RWPE2 (cell line): ENCODE measurements at places on chromosomes 12 and 14.

- DNase-seq, result no peak
Observed at GRCh38 chr12:40988824-40989223, 199.3 kb upstream of the PDZRN4 start.

GRCh38 chr12:42283739-42284138 is 42.2 kb downstream of the ZCRB1 start:
- DNase-seq, result no peak

DNA sequence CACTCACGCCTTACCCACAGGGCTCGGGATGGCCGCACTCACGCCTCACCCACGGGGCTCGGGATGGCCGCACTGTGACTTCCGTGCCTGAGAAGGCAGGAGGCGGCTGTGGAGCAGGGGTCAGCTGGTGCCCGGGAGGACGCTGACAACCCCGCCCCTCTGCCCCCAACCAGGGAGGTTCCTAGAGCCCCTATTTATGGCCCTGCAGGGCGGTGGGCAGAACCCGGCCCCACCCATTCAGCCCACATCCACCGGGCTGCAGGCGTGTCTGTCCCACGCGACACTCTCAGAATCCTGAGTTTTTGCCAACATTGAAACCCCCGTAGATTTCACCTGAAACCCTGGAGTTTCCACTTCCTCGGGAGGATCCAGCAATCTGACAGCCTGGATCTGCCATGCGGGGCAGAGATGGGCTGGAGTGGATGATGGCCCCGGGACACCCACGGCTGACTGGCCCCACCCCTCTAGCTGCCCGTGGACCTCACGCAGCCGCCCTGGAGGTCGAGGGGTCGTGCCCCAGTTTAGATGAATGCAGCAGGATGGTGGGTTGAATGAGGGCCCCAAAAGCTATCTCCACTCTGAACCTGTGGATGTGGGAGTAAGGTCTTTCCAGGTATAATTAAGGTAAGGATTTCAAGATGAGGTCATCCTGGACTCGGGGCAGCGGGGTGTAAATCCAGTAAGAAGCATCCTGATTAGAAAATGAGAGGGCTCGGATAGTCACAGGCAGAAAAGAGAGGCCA is 20.4 kb downstream of the GALNT9 start:
- DNase-seq, result peak; percentile 52

DNA sequence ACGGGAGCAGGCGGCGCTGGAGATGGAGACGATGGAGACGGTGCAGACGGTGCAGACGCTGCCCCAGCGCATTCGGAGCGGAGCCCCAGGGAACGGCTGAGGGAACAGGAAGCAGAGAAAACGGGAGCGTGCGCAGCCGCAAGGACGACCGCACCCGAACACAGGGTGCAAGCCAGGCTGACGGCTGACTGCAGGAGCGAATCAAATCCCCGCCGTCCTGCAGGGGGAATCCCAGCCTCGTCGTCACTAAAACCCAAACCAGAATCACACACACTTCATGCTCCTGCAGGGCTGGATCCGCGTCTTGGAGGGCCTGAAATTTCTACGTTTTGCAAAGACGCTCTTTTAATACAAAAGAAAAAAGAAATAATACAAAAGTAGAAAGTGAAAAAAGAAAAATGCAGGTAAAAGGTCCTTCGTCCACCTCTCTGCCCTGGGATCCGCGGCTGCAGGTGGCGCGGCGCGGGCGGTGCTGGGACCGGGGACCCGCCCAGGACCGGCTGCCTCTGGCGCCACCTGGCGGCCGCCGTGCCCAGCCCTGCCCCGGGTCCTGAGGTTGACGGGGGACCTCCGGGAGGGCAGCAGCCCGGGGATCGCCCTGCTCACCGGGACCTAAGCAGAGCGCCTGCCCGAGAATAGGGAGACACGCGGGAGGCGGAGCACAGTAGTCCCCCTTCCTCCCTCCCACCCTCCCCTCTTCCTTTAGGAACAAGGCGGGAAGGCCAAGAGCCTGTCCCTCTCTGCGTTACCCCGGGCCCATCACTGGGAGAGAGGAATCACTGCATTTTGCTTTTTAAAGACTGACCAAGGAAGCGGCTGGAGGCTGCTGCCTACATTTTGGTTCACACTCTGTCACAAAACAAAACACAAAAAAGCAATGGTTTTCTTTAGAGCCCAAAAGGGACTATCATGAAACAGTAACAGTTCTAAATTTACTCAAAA is 20.1 kb downstream of the STX2 start:
- no peak for DNase-seq

DNA sequence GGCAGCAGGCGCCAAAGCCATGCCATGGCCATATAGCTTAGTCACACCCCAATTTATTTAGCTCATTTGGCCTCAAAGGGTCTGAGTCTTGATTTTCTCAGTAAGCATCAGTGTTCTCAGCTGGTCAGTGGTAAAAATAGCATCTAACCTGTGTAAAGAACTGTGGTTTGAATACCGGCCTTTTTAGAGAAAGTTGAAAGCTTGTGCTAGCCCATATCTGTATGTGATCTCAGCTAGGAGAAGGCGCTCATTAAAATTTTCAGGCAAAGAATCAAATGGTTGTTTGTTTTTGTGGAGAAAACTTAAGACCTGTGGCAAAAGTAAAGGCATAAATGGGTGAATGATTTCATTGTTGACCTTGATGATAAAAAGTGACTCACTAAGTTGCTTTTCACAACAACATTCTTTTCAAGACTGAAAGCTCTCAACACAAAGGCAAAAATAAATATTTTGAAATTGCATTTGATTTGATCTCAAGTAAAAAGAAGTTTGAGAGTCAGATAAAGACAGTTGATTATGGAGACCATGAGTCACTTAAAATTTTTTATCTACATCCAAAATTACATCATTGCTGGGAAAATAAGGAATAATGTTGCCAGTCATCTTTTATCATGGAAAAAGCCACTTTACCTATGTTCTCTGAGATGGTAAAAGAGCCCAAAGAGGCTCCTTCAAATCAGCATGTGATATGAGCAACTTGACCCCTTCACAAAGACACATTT is 128.5 kb upstream of the RGS6 start:
- DNase-seq, result no peak

GRCh38 chr12:7093892-7094291 is 1.6 kb upstream of the C1R start:
- DNase-seq, result no peak

- DNase-seq, result no peak
Observed at GRCh38 chr12:87793131-87793530, 236.1 kb downstream of the C12orf50 start.

DNA sequence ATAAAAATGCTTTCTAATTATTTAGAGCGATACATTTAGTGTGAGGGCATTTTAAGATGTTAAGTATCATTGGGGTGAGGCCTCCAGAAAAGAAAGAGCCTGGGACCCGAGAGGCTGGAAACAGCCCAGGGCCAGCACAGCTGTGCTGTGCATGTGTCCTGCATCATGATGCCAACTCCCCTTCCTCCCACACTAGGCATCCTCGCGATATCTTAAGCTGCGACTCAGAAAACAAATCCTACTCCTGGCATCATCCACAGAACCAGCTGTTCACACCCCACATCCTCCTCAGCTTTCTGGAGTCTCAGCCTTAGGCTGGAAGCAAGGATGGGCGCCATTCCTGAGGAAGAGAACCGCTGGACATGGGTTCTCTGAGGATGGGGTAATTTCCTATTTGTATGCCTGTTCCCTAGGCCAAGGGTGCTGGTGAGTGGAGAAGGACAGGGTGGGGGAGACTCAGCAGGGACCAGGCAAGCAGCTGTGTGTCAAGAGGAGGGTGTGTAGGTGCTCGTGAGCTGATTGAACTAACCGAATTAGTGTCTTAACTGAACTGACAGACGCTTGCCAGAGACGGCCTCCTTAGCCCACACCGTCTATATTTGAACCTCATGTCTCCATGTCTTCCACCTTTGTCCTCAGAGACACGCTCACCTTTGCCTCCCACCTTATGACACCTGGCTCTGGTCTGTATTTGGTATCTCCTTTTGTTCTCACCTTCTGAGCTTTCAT is 15.6 kb upstream of the MCRS1 start:
- DNase-seq, result no peak

GRCh38 chr12:124495194-124495983 is 72.0 kb downstream of the NCOR2 start:
- DNase-seq, result no peak

- DNase-seq, result no peak
Observed at GRCh38 chr12:13005649-13006048, 5.6 kb upstream of the HEBP1 start.

GRCh38 chr12:25694072-25694471 is 141.0 kb upstream of the LMNTD1 start:
- no peak for DNase-seq

- DNase-seq, result no peak
Observed at GRCh38 chr14:77570706-77571268, 45.6 kb downstream of the SPTLC2 start.

GRCh38 chr14:65772921-65773574 is 360.5 kb downstream of the FUT8 start:
- DNase-seq, result no peak

GRCh38 chr12:109385339-109386058 is 37.8 kb downstream of the MYO1H start:
- no peak for DNase-seq

- DNase-seq, result no peak
Observed at GRCh38 chr12:69074556-69075349, 141.8 kb upstream of the CPM start.

DNA sequence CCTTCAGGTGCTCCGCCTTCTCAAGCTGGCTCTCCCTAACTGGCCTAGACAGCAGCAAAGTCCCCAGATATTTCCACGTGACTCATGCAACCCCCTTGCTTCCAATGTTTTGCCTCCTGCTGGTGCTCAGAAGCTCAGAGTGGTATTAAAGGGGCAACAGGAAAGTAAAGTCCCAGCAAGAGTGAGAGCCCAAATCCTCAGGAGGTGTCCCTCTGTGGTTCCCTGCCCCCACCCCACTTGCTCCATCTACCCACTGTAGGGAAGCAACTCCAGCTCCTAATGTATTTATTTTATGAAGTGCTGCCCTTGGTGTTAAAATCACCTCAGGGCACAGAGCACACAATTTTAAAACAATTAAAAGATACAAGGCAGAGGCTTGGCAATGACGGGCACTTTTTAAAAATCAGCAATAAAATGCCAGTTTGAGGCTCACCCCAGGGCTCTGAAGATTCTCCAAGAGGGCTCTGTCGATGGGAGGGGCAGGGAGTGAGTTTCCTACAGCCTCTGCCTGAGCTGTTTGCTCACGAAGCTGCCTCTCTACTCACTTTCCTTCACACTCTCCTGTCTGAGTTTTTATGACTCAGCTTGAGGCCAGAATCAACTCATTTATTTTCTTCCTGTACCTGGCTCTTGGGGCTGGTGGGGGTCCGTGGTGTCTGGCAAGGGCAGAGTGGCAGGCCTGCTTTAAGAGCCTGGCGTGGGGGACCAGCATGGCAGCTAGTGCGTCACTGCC is 81.9 kb upstream of the MAX start:
- DNase-seq, result no peak

- DNase-seq, result no peak
Observed at GRCh38 chr12:180445-180844, 33.5 kb downstream of the SLC6A12 start.

DNA sequence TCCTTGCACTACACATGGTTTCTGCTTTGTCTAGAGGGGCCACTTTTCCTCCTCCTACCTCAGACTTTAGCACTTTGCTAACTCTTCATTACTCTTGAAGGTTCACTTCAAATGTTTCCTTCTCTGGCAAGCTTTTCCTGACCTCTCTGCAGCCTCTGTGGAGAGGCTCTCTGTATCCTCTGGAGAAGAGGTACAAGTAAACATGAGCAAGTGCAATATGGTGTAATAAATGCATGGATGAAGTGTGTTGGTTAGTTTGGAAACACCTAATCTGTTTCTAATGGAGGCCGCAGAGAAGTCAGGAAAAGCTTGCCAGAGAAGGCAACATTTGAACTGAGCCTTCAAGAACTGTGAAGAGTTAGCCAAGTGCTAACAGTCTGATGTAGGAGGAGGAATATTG is 329.3 kb downstream of the GRIN2B start:
- no peak for DNase-seq

- DNase-seq, result no peak
Observed at GRCh38 chr12:126157575-126157966, 1092.3 kb downstream of the AACS start.

GRCh38 chr14:100405760-100406455 is 82.8 kb downstream of the SLC25A47 start:
- no peak for DNase-seq

DNA sequence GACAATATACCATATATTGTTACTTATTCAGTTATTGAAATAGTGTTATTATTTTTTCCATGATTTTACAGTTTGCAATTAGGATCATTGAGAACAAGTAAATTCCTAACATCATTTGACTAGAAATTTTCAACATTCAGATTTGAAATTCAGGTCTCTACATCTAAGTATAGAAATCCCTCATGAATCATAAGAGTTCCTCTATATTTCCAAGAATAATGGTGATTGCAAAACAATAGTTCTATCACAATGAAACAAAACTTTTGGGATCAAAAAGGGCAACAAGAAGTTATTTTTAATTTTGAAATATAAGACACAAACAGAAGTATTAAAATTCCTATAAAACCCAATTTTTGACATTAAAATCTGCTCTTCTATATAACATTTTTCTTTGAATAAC is 10.8 kb downstream of the CLEC1A start:
- no peak for DNase-seq

DNA sequence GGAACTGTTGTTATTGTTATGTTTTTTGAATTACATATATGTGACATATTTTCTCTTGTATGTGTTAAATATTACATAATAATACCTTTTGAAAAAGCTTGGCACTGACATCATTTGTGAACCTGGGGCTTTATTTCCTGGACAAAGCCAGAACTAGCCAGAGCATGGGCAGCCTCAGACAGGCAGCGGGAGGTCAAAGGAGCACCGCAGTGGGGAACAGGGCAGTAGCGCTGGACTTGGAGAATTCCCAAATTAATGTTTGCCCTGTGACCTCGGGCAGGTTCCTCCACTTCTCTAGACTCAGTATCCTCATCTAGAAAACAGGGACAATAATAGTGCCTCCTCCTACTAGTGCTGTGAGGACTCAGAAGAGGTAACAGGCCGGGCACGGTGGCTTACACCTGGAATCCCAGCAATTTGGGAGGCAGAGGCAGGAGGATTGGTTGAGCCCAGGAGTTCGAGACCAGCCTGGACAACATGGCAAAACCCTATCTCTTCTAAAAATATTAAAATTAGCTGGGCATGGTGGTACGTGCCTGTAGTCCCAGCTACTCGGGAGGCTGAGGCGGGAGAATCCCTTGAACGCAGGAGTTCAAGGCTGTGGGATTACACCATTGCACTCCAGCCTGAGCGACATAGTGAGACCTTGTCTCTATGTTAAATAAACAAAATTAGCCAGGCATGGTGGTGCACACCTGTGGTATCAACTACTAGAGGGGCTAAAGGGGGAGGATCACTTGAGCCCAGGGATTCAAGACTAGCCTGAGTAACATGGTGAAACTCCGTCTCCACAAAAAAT is 27.3 kb upstream of the ITPK1 start:
- no peak for DNase-seq
